DND-41 (cell line): ENCODE measurements at places on chromosomes 3 and 15.

DNA sequence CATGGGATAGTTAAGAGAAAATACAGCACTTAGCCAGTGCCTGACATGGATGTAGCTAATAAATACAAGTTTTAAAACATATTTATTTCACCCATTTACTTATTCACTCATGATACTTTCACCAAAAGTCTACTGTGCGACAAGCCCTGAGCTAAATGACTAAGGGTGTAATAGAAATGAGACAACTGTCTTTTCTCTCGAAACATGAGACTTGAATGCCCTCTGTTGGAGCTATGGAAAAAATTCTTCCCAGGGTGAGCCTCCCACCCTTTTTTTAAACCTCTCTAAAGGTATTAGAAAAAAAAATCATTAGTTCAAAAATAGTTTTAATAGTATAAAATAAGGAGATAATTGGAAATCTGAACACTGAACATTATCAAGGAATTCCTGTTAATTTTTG is 24.3 kb upstream of the RPL14 start:
- DNase-seq = no peak

GRCh38 chr3:172782235-172782634 is 31.7 kb downstream of the ECT2 start:
- no peak for DNase-seq

DNA sequence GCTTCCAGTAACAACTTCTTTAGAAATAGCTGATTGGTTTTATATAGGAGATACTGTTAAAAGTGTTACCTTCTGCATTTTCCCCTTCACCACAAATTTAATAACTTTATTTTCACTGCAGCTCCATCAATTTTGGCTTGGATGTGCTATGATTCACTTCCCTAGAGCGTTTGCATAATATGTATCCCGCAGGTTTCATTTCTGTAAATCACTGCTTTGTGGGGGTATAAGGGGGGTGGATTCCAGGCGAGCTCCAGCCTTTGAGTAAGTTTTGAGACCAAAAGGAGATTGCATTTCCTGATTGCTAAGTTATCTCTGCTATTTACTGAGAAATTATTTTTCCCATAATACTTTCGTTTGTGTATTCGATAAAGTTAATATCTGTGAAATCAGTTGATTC is 232.6 kb downstream of the TBL1XR1 start:
- no peak for DNase-seq

- no peak for DNase-seq
These were observed 118.7 kb downstream of the KCNH8 start for GRCh38 chr3:19267040-19267439.

GRCh38 chr15:50496692-50497091 is 49.8 kb downstream of the USP50 start:
- no peak for DNase-seq

GRCh38 chr15:89043031-89044002 is 44.9 kb upstream of the ABHD2 start:
- no peak for DNase-seq

DNA sequence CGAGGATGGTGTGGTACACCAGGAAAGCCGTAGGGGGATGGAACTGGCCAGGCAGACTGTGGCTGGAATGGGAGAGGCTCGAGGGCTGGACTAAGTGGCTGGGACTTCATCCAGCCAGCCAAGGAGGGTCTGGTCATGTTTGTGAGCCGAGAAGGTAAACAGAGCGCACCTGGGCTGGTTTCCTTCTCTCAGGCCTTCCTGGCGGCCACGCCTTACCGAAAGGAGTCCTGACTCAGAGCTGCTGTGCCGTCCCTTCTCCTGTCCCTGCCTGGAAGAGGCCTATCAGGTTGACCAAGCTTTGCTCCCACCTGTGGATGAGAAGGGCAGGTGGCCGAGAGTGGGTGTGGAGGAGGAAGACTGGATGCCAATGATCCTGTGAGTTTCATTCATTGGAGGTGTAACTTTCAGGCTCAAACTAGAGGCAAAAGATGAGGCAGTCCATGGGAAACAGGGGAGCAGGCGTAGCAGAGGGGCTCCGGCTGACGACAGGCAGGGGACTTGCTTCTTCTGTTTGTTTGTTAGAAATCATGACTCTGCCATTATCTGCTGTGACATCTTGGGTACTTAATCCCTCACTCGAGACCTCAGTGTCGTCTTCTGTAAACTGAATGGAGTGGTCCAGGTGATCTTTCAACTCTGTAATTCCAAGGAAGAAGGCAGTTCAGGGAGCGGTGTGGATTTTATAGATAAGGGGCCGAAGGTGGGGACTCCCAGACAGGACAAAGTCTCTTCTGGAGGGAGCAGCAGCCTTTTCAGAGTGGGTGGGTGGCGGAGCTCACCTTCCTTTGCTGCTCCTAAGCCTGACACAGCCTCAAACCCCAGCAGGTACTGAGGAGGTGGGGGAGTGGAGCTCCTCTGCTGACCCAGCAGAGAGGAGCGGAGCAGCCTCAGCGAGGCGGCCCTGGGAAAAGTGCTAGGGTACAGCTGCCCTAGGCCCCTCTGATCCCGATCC is 71.8 kb upstream of the GATM start:
- no peak for DNase-seq

DNA sequence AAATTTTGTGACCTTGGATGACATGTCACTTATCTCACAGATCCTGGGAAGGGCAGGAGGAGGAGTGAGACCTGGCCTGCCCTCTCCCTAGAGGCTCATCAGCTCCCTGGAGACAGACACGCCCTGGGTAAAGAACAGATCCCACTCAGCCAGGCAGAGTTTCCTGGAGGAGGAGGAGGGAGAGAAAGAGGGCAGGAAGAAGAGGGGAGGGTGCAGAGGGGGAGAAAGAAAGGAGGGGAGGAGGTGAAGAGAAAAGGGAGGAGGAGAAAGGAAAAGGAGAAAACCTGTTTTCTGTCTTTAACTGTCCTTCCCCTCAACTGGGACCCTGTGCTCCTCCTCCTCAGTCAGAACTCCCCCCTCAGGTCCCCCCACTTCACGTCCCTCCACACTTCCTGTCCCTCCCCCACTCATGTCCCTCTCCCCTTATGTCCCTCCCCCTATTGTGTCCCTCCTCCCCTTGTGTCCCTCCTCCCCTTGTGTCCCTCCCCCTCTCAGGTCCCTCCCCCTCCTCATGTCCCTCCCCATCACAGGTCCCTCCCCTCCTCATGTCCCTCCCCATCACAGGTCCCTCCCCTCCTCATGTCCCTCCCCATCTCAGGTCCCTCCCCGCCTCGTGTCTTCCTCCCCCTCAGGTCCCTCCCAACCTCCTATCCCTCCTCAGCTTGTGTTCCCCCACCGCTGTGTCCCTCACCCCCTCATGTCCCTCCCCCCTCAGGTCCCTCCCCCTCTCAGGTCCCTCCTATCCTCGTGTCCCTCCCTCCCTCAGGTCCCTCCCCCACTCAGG is 52.3 kb upstream of the CGNL1 start:
- DNase-seq = peak; percentile 80

- peak; percentile 38 for DNase-seq
These were observed 17.6 kb upstream of the ALDH1L1 start for GRCh38 chr3:126197854-126198584.

GRCh38 chr15:41019174-41019573 is 65.9 kb downstream of the CHAC1 start:
- DNase-seq = no peak

GRCh38 chr15:60819360-60819759 is 340.4 kb upstream of the ICE2 start:
- DNase-seq = no peak

DNA sequence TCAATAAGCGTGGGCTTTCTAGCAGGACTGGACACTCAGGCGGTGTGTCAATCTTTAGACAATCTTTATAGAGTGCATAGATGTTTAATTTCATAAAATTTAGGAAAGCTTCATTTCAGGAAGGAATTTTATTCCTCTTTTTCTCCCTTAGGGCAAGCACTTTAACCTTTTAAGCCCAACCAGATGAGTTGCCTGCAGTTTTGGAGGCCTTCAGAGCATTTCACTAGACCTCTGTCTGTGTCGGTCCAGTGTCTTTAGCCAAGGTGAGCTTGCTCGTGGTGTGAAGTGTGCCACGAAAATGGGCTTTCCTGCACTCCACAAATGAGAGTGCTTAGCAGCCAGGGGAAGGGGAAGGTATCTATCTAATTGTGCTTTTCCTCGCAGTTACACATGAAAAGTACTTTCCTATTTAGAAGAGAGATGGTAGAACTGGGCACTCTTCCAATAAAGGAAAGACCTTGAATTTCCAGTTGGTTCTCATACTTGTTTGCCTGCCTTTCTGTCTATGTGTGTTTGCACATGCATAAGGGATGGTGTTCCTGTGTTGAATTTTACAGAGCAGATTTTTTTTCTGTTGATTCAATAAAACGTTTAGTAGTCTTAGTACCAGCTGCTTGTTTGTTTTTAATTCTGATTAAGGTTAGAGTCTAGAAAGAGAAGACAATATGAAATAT is 53.6 kb downstream of the FEZF2 start:
- no peak for DNase-seq

- DNase-seq = peak; percentile 60
These were observed 2.8 kb downstream of the SQOR start for GRCh38 chr15:45637552-45638033.

GRCh38 chr3:171874251-171874681 is 31.1 kb downstream of the TMEM212 start:
- DNase-seq = no peak

DNA sequence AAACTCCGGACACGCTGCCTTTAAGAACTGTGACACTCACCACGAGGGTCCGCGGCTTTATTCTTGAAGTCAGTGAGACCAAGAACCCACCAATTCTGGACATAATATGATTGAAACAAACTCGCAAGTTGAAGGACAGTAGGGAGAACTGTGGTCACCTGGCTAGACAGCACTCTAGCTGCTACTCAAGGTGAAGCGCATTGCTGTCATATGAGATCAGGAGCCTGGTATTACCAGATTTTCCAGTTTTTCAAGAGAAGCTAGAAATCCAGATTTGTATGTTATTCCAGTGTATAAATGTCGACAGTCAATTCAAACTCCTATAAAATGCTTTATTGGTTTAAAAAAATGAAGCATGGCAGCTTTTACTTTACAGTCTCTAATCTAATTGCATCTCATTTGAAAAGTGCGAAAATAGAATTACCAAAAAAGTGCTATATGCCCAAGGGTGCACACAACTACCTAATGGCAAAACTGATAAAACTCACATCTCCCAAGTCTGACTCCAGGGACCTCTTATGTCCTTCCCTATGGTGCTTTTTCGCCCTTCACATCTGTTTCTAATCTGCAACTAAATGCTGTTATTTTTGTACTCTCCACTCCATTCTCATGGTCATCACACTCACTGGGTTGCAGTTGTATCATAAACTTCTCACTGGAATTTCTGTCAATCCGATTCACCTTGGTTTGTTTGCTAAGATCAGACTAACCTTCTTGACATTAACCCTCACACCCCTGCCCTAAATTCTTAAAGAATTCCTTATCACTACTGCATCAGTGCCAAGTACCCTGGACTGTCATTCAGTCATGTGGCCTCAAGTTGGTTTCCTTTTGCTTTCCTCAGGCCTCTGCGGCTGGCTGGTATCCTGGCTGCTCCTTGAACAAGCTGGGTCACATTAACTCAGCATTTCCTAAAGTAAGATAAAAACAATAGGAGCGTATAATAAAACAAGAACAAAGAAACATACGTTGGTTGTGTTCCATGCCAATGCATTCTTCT is 31.5 kb upstream of the ARHGEF26 start:
- no peak for DNase-seq

- DNase-seq = no peak
These were observed 13.0 kb downstream of the SUCLG2 start for GRCh38 chr3:67641451-67641850.

GRCh38 chr3:30988769-30989168 is 94.3 kb upstream of the GADL1 start:
- peak; percentile 29 for DNase-seq

DNA sequence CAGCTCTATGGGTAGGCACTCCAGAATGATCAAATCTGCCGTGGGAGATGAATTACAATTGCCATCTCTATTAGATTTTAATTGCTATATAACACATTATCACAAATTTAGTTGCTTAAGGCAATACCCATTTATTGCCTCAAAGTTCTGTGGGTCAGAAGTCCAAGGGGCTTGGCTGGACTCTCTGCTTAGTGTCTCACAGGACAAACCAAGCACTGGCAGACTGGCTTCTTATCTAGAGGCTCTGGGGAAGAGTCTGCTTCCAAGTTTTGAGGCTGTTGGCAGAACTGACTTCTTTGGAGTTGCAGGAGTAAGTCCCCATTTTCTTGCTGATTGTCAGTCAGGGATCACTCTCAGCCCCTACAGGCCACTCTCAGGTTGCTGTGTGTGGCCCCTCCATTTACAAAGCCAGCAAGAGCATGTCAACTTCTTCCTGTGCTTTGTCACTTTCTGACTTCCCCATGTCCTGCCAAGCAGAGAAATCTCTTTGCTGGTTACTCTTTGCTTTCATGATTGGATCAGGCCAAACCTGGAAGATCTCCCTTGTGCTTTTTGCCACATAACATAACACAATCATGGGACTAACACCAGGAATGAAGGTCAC is 93.5 kb upstream of the PRICKLE2 start:
- no peak for DNase-seq

- no peak for DNase-seq
These were observed 54.7 kb downstream of the FAM98B start for GRCh38 chr15:38508647-38509046.

DNA sequence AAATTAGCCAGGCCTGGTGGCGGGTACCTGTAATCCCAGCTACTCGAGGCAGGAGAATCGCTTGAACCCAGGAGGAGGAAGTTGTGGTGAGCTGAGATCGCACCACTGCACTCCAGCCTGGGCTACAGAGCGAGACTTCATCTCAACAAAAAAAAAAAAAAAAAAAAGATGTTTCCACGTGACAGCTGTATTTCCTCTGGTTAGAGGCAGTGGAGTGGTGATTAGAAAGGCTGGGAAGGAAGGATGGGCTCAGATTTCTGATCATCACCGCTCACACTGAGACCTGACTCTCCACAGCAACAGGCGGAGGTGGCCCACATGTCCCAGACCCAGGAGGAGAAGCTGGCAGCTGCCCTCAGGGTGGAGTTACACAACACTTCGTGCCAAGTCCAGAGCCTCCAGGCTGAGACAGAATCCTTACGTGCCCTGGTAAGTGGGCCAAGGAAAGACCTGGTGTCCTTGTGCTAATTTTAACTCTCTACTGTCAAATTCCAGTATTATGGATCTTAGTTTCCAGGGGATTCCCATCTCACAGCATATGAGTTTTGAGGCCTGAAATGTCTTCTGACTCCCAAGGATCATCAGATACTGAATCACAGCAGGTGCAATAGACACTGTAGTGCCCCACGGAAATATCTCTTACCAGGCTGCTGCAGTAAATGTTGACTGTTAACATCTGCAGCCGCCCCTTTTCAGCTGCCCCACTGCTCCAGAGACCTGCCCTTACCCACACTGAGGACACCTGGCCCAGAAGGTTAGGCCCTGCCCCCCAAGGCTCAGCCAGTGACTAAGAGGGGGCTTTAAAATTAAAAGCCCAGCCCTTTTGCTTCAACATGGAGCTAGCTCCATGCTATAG is 66.9 kb downstream of the BFSP2 start:
- no peak for DNase-seq

GRCh38 chr15:35851491-35851890 is 305.5 kb upstream of the DPH6 start:
- no peak for DNase-seq
